ENCODE measurements at places on chromosomes 2 and 18.

- DNase-seq = no peak
These were observed 84.0 kb downstream of the RTN4 start for GRCh38 chr2:54966165-54966832.

DNA sequence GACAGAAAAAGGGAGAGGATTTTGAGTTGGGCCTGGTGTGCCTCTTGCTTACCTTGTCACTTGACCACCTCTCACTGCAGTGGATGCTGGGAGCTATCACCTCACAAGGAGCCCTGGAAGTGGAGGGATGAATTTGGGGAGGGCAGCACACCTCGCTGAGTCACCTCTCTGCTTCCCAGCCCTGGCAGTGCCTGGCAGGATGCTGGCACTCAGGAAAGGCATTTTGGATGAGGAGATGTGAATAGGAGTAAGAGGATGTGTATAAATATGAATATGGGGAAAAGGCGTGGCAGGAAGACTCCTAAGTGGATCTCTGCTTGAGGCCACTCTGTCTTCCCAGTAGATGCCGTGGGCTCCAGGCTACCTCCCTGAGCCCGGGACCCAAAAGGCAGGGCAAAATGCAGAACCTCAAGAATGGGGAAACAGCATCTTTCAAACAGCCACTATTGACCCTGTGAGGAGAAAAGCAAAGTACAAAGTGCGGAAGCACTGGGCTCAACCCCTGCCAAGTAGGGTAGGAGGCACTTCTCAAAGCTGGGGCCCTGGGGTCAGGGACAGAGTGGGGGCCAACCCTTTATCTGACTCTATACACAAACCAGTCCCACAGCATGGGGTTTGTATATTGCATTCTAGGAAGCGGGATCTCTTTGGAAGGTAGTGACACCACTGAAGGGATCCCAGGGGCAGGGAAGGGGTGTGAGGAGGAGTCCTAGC is 164.5 kb upstream of the GLI2 start:
- no peak for DNase-seq

DNA sequence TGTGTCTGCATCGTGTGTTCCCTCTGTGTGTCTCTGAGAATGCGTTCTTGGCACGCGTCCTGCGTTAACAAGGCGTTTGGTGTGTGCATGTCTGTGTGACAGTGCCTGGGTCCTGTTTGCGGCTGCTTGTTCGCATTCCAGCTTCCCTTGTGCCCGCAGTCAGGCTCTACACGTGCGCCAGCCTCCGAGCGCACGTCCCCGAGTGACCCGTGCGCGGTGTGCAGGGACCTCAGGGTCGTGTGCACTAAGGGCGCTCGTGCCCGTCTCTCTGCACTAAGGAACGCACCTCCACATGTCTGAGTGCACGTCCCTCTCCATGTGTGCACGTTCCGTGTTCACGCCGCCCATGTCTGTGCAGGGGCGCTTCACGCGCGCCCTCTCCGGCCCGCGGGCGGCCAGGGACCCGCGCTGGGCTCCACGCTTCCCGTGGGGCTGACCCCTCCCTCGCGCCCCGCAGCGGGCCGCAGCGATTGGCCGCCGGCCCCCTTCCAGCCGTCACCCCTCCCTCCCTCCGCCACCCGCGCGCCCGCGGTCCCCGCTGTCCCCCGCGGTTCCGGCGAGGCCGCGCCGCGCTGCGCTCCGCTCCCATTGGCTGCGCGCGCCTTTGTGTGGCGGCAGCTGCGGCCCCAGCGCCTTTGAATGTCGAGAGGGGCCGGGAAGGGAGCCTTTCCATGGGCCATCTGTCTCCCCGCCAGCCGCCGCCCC is 229.4 kb downstream of the HAUS1 start:
- no peak for DNase-seq

DNA sequence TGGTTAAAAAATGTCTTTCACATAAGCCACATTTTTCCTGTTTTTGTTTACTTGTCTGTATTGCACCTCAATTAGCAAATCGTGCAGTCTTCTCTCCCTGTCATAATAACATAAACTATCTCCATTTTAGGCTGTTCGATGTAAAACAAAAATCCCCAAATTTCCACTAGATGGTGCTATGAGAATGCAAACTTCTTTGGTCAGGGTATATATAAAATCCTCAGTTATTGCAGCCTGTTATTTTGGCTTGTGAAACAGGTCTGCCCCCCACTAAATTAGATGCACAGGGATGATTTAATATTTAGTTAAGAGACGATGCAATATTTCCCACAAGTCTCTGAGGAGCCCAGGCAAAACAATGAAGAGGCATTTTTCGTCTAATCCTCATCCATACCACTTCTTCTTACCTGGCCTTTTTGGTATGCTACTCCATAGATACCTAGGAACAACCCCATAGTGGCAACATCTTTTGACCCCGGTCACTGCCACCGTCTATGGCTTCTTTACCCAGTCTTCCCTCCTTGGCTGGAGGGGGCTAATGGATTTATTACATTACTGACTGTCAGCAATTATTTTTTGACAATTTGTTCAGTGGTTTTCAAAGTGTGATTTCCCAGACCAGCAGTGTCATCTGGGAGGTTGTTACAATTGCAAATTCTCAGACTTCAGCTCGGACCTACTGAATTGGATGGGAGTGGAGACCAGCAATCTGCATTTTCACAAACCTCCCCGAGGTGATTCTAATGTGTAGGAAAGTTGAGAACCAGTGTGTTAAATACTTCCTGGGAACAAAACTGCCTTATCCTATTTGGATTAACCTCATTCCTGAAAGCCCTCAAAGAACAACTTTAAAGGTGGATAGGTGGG is 117.4 kb upstream of the CWC22 start:
- no peak for DNase-seq

DNA sequence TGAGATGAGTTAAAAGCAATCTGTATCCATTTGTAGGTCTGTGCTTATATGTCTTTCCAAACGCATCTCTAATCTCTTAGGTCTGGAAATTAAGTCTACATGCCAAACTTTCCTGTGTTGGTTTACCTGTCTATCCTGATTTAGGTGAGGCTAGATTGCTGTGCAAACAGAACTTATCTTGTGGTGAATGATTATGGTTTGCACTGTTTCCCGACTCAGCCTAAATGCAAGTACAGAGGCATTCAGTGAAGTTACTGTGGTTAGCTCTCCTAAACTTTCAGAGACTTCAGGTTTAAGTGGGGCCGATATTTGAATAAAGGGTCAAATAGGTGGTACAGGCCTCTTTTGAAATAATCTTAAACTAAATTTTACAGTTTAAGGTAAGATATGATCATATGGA is 103.5 kb downstream of the ICOS start:
- no peak for DNase-seq

DNA sequence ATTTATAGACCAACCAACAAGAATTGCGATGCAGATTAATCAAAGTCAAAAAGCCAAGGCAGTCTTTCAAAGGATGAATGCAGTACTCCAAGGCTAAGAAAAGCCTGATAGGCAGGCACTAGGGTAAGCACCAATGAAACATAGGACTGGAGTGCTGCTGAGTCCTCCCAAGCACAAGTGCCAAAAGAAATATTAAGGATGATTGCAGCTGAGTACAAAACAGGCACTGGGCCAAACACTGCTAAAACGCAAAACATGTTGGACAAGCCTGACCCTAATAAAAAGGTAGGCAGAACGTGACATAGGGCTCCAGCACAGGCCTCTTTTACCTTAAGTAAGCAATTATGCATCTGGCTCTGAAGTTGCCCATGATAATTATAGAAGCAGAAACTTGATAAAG is 160.1 kb upstream of the LRP1B start:
- DNase-seq = no peak

DNA sequence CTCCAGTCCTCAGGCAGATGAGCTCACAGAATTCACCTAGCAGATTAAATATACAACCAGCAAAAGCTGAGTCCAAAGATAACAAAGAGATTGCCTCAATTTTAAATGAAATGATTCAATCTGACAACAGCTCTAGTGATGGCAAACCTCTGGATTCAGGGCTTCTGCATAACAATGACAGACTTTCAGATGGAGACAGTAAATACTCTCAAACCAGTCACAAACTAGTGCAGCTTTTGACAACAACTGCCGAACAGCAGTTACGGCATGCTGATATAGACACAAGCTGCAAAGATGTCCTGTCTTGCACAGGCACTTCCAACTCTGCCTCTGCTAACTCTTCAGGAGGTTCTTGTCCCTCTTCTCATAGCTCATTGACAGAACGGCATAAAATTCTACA is 86.0 kb downstream of the PTRHD1 start:
- DNase-seq = no peak

DNA sequence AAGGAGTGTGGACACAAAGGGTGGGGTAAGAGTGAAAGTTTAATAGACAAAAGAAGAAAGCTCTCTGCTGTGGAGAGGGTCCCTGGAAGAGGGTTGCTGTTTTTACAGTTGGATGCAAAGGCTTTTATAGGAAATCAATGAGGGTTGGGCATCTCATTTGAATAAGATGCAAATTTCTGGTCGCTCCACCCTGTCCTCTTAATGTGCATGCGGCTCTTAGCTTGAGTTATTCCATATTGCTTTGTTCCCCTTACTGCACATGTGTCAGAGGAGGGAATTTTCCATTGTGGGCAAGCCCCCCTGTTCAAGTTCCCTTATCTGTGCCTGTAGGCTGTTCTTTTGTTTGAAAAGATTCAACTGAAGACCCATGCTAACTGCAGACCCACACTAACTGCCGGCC is 326.5 kb downstream of the BCL11A start:
- DNase-seq = no peak

- no peak for DNase-seq
These were observed 906 bp downstream of the IKZF2 start for GRCh38 chr2:213150315-213151097.

GRCh38 chr2:101328474-101329007 is 20.0 kb upstream of the RNF149 start:
- no peak for DNase-seq

- no peak for DNase-seq
These were observed 354.6 kb upstream of the RAB12 start for GRCh38 chr18:8254654-8255053.

DNA sequence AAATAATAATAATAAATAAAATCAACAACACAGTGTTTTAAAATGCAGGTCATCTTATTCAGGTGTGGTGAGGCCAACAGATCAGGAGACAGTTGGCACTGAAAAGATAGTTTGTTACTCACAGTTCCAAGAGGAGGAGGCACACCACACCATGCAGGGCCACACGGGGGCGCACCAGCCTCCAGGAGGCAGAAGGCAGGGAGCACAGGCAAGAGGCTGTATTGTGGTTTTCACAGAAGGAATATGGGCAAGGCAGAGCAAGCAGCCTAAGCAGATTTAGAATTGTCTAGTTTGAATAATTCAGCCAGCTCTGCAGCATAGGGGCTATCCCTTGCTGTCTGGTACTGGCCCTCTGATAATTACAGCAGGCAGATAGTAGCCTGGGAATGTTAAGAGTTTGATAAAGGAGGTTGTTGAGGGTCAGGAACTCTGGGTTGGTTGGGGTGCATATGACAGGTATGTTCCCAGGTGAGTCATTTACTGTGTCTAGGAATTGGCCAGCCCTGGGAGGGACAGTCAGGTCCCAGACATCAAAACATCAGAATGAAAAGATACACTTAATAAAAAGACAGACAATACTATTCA is 31.3 kb downstream of the KIAA2012 start:
- DNase-seq = peak; percentile 48

GRCh38 chr18:8989017-8989416 is 113.5 kb upstream of the NDUFV2 start:
- DNase-seq = no peak

- DNase-seq = no peak
These were observed 365.6 kb upstream of the TMEFF2 start for GRCh38 chr2:192560326-192560725.

DNA sequence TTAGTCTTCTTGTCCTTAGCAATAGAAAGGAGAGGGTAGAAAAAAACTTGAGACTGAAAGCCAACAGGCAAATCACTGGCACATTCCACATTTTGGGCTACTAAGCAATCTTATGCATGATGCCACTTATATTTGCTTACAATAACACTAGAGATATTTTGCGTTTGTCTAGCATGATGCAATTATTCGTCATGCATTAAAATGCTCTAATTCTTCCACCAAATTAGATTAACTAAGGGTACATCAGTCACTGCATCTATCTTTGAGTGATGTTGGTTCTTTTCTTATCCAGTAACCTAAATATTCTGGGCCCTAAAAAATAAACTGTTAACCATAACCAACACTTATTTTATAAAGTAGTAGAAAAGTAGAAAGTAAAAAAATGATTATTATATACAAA is 1311.7 kb upstream of the CDH2 start:
- no peak for DNase-seq

- DNase-seq = no peak
These were observed 98.0 kb downstream of the TRABD2A start for GRCh38 chr2:84782717-84783442.

- DNase-seq = no peak
These were observed 79.9 kb downstream of the EPAS1 start for GRCh38 chr2:46377101-46377581.

DNA sequence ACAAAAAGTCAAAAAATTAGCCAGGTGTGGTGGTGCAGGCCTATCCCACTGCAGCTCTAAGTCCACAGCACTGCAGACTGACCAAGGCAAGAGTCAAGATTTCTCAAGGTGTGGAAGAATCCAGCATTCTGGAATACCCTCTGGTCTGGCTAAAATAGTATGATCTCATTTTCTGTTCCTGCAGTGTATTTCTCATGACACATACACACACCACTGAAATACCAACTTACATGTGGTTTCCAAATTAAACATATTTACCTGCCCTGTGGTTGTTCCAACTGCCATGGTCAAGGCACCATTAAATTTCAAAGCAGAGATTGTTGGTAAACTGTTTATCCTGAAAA is 30.9 kb downstream of the NOL10 start:
- no peak for DNase-seq

DNA sequence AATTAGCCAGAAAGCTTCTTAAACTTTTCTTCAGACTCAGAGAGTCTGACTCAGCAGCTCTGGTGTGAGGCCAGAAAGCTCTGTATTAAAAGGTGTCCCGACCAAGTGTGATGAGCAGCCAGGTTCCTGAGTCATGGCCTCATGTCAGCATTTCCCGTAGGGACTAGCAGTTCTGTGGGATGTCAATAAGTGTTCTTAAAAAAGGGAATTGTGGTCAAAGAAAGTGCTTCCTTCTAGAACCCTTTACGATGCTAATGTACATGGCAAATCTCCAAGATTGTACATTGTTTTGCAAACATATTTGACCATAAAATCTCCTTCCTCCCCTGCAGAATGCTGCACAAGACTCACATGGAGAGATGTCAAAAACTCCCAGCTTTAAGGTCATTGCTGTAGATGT is 80.1 kb downstream of the PLA2R1 start:
- no peak for DNase-seq

DNA sequence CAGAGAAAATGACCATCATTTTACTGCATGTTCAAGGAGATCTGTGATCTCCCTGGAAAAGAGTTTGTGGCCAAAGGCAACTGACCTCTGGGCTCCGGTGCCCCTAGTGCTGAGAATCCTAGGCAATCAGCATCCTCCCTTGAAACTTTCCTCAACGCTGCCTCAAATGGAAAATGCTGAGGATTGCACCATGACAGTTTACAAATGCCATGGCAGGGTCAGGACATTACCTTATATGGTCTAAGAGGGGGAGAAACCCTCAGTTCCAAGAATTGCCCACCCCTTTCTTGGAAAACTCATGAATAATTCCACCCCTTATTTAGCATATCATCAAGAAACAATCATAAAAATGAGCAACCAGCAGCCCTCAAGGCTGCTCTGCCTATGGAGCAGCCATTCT is 48.3 kb downstream of the ALPK2 start:
- no peak for DNase-seq

Data from activated CD4-positive, CD25-positive, alpha-beta regulatory T cell treated with anti-CD3 and anti-CD28 coated beads, Interleukin-2, amount 50 U/mL, for 72 hours (primary cell).